ENCODE measurements at places on chromosomes 1 and 21.
A peak's percentile ranks its signal among the peaks of the same experiment; 100 is the strongest.

DNA sequence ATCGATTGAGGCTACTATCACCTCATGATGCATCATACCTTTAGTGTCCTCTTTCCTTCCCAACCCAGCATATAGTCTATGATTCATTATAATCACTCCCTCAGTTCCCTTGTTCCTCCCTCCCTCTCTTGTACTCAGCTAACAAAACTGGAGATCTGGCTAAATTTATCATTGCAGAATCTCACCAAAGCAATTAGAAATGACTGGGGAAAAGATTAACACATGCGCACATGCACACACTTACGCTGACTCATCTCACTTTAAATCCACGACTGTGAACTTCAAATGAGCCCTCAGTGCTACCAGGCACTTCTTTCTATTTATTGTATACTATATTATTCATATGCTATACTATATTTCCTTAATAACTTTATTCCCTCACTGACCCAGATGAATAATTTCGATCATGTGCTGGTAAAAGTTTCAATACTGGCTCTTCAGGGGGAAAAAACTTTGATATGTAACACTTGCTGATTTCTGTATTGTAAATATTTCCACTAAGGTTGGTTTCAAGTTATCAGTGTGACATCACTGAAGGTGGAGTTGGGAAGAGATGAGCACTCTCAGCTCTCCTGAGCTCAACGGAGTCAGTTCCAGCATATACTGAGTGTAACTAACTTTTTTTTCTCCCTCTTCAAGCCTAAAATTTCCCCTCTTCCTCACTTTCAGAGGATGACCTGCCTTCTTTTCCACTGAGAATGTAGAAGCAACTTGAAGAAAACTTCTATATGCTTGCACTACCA lies 613.7 kb upstream of the B3GALT2 start:
- DNase-seq: no peak

DNA sequence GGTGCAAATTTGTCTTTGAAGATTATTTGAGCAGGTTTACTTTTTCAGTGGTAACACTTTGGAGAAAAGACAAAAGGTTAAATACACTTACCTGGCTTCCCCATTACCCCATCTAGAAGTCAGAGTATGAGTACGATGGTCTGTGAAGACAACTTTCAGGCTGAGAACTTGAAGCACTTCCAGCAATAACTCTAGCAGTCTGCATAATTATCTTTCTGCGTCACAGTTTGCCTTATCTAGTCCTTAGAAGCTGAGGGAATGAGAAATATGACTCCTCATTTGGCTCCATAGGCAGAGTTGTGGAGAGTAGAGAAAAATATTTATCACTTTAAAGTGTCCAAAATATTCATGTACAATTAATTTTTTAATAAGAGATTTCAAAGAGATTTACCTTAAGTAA lies 323.4 kb upstream of the CAMK1G start:
- no peak for DNase-seq

- peak; percentile 36 for DNase-seq
Measured at GRCh38 chr1:119373465-119373864, 4.9 kb downstream of the HAO2 start.

DNA sequence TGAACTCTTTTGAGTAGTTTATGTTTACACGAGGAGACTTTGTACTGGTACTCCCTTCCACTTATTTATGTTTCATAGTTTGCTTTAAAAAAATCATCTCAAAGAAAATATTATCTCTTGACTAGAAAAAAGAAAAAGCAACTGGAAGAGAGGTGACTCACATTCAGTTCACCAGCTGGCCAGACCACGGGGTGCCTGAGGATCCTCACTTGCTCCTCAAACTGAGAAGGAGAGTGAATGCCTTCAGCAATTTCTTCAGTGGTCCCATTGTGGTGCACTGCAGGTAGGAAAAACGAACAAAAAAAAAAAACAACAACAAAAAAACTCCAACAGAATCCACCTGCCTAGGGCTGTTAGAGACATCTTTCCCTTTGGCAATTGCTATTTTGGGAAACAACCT lies 102.9 kb downstream of the PTPRC start:
- peak; percentile 48 for DNase-seq

GRCh38 chr1:48775831-48776392 lies 779 bp downstream of the BEND5 start:
- DNase-seq: no peak

DNA sequence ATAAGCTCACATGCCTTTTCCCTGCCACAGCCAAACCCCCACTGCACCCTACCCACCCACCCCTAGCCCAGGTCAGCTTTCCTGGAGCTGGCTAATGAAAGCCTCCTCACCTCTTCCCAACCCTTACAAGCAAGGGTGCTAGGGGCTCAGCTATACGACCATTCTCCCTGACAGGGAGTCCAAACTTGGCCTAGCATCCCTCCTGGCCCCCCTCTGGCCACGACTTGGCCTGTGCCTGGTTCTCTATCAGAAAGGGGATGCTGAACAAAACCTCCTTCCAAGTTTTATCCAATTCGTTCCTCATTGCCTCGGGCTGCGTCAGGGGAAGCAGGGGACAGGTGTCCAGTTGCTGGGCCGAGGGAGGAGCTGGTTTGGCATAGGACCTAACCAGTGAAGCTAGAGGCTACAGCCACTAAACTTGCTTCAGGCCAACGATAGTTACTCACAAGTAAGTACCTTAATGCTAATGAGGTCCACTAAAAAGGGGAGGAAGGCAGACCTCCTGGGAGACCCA lies 8.6 kb downstream of the TMEM81 start:
- DNase-seq: peak; percentile 7

DNA sequence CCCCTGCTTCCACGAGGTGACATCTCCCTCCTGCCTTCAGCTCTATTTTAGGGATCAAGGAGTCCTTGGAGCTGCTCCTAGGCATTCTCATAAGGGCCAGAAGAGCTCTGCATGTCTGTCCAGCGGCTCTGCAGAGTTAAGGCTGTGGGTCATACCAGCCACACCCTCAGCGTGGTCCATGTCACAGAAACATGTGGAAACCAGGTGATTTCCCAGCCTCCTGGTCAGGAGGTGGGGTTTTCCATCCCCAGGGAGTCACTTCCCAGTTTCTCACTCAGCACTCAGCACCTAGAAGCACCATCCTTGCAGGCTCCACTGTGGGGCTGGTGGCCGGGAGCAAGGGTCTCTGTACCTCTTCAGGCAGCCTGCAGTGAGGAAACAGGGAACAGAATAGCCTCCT lies 1.4 kb upstream of the TNFRSF1B start:
- DNase-seq: no peak

DNA sequence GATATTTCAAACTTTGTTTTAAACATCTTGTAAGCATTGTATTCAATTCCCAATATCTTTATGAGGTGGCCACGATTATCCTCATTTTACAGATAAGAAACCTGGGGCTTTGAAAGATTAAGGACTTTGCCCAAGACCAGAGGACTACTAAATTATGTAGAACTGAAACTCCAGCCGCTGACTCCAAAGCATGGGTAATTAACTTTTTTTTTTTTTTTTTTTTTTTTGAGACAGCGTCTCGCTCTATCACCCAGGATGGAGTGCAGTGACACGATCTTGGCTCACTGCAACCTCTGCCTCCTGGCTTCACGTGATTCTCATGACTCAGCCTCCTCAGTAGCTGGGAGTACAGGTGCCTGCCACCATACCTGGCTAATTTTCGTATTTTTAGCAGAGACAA lies 68.7 kb downstream of the ALG14 start:
- no peak for DNase-seq

DNA sequence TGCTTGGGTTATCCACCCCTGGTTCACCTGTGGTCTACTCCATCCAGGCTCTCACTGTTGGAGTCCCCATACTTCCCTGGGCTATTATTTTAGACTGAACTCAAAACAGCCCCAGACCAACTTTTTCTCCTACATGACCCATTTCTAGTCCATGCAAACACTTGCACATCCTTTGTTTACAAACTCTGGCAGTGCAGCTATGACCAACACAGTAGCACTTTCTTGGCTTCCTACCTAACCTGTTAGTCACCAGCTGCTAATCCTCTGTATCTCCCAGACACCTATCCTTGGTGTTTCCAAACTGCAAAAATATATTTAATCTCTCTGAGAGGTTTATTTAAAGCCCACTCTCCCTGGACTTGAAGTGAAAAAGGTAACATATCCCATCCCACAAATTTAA lies 90.8 kb downstream of the DDAH1 start:
- DNase-seq: peak; percentile 73

DNA sequence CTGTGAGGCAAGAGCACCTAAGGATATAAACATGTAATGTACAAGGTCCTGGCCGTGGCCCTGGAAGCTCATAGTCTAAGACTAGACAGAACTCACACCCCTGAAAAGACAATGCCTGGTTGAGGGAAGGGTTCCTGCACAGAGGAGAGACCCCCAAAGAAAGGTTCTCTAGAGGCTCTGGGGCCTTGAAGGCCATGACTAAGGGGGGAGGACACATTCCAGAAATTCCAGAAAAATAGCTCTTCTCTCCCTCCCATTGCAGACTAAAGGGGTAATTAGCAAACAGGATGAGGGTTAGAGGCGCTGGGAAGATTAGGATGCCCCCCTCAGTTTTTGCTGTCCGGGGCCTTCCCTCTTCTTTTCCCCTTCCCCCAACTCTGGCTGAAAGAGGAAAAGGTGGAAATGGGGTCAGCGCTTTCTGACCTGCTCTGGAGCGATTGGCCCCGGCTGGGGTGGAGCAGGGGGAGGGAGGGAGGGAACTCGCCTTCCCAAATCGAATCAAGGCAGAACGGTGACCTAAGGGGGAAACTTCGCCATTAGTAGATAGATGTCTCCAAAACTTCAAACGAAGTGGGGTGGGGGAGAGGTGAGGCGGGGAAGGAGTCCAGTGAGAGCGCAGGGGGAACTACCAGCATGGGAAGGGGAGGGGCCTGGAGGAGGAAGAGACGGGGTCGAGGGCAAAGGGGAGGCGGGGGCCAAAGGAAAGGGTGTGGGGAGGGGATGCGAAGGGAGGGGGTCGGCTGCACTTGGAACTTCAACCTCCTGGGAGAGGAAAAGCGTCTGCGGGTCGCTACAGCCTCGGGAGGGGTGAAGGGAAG lies 11.8 kb downstream of the PAX7 start:
- no peak for DNase-seq

Measured in AG20443 (cell line).